NCI-H1092 treated with DMSO at 0.1 percent for 48 hours (cell line): ENCODE measurements at places on chromosomes 4 and X.

GRCh38 chrX:151448509-151448908 lies 51.5 kb downstream of the VMA21 start:
- DNase-seq = no peak

DNA sequence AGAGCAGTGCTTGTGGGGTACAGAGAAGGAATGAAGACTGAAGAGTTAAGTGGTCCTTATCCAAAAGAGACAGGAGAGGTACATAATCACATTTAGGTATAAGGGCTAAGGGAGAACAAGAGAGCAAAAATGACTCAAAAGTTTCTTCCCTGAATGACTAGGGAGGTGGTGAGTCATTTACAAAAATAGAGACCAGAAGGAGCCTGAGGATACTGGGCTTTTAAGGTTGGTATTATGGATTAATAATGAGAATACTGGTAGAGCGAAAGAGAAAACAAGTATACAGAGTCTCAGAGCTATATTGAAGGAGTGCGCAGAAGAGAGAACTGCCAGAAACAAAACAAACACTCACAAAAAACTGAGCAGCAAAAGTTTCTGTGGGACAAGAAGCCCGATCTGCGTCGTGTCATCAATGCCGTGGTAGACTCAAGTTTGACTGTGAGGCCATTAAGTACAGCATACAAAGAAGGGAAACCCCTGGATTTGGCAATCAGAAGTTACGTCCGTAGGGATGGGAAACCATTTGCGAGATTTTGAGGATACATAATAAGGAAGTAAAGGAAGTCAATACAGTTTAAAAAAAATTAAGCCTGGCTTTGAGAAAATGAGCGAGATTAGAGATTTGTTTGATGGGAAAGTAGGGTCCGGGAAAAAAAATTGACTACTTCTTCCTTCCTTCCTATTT lies 129.1 kb upstream of the STIM2 start:
- DNase-seq = no peak

- no peak for DNase-seq
Measured at GRCh38 chr4:73821325-73821724, 15.2 kb upstream of the CXCL6 start.

GRCh38 chr4:135368831-135369230 lies 1167.2 kb upstream of the PABPC4L start:
- no peak for DNase-seq

DNA sequence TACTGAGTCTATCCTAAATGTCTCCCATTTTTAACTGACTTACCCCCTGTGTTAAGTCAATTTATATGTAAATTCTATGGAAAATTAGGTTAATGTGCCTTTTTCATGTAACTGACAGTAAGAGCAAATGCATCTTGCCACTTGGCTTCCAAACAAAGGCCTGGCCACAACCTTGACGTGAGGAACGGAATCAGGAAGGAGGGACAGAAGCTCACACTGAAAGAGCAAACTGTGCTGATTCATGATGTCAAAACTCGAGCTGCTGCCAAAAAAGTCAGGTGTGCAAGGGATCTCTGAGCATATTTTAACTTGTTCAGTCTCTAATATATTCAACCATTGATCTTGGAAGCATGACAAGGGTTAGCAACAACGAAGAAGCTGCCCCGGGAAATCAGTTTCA lies 35.8 kb downstream of the GPM6A start:
- DNase-seq = peak; percentile 10

- DNase-seq = peak; percentile 15
Measured at GRCh38 chrX:13791559-13791958, 25.3 kb downstream of the GPM6B start.

DNA sequence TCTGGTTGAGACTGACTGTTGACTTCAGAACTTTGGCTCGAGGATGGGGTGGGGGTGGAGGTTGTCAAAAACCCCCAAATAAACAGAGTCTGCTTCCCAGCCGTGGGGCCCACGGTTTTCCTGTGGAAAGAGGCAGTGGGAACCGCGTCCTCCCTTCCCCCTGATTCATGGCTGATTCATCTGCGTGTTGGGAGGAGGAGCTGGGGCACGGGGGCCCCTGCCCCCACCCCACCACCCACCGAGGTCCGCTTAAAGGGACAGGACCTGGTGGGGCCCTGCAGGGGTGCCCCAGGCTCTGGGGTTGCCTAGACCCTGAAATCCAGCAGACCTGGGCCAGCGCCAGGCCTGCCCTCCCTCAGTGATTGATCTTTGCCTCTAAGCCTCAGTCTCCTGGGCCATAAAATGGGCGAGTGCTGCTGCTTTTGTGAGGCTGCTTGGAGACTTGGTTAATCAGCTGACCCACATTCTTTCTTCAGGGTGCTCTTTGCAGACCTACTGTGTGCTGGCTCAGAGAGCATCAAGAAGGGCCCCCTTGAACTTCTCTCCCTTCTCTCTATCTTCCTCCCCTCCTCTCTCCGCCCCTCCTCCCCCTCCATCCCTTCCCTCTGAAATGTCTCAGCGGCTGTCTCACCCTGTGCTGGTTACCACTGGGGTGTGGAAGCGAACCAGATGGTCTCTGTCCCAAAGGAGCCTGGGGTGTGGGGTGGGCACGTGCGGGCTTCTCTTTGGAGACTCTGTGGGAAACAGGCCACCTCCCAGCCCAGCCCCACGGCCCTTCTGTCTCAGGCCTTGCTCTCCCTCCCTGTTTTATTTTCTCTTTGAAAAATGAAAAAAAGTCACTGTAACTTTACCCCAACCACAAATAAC lies 9.1 kb downstream of the HTRA3 start:
- no peak for DNase-seq

DNA sequence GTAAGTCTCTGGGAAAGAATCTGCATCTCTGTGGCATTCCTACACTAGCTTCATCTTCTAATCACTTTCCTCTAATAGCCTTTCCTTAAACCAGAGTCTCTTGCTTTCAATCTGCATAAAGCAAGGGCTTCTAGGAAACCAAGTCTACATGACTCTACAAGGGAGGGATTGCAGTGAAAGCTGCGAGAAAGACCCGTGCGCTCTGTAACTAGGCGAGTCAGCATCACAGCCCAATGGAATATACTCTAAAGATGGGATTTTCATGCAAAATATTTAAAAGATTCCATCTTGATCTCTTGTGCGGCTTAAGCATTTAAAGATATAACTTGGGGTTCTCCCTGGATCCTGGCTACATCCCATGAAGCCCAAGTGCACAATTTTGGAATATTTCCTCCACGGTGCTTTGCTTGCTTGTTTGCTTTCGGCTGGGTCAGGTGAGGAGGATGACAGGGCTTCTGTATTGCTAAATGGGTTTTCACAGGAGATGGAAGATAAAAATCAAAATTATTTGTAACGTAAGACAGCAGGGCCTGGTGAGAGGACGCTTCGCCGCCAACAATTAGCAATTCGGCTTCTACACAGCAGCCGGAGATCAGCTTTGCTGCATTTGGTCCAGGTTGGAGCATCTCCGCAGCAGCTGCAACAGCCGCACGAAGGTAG lies 687 bp upstream of the GRIA2 start:
- DNase-seq = peak; percentile 21

DNA sequence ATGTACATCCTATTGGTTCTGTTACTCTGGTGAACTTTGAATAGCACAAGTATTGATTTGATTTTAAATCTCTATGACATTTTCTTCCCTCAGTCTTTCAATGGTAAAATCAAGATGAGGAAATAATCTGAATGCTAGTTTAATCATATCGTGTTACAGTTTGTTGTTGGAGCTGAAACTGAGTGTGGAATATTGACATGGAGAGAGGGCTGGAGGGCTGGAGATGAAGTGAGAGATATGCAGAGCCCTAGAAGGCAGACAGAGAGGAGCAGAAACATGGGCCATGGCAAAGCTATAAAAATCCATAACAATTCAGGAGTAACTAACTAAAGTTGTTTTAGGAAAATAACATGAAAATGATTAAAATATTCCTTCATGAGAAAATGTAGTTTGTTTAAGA lies 141.1 kb downstream of the BANK1 start:
- no peak for DNase-seq

GRCh38 chrX:145949056-145949455 lies 131.4 kb downstream of the SLITRK2 start:
- no peak for DNase-seq

GRCh38 chrX:68838571-68838910 lies 9.7 kb downstream of the EFNB1 start:
- DNase-seq = no peak

GRCh38 chr4:166301266-166301665 lies 428.2 kb downstream of the TLL1 start:
- no peak for DNase-seq

- peak; percentile 2 for DNase-seq
Measured at GRCh38 chrX:13899607-13900006, 82.7 kb upstream of the GPM6B start.

- no peak for DNase-seq
Measured at GRCh38 chr4:6703786-6704185, 5.9 kb downstream of the MRFAP1L1 start.

- no peak for DNase-seq
Measured at GRCh38 chr4:9758641-9759317, 22.7 kb upstream of the DRD5 start.

DNA sequence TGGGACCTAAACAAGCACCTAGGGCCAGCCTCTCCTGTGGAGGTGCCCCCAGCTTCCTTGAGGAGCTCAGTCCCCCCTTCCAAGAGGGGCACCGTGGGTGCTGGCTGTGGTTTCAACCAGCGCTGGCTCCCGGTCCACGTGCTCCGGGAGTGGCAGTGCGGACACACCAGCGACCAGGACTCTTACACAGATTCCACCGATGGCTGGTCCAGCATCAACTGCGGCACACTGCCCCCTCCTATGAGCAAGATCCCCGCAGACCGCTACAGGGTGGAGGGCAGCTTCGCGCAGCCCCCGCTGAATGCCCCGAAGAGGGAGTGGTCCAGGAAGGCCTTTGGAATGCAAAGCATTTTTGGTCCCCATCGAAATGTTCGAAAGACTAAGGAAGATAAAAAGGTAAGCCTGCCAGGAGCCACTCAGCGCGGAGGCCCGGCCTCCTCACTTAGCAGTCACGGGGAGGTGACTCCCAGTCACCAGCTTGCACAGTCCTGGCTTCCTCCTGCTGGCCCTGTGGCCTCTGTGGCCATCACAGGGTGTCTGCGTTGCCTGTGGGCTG lies 24.9 kb downstream of the RGS12 start:
- DNase-seq = no peak

DNA sequence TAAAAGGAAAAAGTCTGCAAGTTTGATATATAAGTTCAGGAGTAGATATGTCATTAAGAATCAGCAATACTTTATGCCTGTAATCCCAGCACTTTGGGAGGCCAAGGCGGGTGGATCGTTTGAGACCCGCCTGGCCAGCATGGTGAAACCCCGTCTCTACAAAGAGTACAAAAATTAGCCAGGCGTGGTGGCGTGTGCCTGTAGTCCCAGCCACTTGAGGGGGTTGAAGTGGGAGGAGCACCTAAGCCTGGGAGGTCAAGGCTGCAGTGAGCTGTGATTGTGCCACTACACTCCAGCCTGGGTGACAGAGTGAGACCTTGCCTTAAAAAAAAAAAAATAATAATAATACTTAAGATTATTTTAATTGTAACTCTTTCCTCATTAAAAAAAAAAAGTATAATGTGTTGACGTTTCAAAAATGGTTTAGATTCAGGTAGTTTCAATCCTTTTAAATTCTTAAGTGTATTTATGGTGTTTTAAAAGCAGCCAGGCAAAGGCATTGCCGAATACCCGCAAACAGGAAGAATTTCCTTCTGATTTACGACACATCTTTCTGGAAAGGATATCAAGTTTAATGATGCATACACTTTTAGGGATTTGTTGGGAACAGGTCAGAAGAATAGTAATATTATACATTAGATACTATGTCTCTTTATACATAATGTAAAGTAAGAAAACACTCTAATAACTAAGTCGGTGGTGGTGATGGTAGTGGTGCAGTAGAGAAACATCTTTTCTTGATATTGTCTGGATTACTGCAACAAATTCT lies 80.9 kb downstream of the KDM6A start:
- DNase-seq = no peak

DNA sequence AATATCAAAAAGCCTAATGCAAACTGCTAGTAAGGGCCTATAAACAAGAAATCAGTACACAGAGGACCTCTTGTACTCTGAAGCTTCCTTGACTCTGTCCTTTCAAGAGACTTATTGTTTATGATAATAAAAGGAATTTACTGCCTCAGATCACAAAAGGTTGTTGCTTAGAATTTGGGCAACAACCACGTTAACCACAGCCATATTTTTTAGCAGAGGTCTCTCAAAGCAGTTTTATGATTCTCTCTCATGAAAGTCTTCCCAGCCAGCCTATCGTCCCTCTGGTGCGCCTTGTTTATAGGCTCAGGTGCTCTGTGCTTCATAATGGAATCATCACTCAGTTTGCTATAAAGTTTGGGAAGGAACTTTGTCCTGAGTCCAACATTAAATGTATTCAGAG lies 270.6 kb downstream of the RCHY1 start:
- DNase-seq = no peak

DNA sequence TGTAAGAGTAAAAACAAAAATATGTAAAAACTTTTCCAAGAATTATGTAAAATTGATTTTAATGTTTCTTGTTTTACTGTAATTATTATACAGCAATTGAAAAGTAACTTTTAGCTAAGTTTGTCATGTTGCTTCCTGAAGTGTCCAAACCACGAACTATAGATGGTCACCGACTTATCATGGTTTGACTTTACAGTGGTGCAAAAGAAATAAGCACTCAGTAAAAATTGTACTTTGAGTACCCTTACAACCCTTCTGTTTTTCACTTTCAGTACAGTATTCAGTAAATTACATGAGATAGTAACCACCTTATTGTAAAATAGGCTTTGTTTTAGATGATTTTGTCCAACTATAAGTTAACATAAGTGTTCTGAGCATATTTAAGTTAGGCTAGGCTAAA lies 93.8 kb downstream of the SLC10A6 start:
- no peak for DNase-seq

GRCh38 chr4:186472948-186473347 lies 82.4 kb downstream of the MTNR1A start:
- DNase-seq = peak; percentile 61

DNA sequence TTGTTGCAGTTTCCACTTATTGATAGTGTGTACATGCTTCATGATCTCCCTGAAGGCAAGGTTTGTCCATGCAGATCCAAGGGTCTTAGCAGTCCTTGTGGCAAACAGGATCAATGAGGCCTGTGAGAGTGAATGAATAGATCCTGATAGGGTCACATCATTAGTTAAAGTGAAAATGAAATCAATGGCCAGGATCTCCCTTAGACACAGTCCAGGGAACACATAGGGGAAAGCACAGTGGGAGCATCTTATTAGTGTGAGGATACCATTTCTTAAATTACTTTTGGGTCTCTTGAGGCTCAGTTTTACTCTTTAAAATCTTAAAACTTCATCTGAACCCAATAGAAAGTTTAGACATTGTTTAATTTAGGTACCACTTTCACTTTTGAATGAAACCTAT lies 59.3 kb downstream of the ARHGAP6 start:
- DNase-seq = no peak
